ENCODE measurements at places on chromosomes 4 and X.

GRCh38 chr4:67036791-67037190 is 508.5 kb downstream of the CENPC start:
- no peak for DNase-seq

GRCh38 chr4:63757929-63758328 is 651.3 kb downstream of the TECRL start:
- no peak for DNase-seq

DNA sequence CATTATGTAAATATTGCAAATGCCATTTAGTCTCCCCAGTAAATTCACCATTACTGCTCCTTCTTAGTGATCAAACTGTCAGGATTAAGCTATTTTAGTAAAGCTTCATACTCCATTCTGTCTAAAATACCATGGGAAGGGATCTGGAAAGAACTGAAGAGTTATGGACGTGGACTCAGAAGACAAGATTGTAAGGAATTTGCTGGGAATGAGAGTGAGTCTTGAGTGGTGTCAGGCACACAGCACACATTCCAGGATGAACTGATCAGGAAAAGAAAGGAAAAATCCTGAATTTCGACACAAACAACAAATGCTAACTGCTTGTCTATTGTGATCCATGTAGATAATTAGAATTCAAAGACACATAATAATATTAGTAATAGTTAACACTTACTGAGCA is 311.0 kb downstream of the CENPC start:
- no peak for DNase-seq

- DNase-seq: no peak
These were observed 47.2 kb upstream of the LAS1L start for GRCh38 chrX:65581661-65582339.

GRCh38 chrX:147565237-147565636 is 346.5 kb upstream of the FMR1 start:
- no peak for DNase-seq

GRCh38 chr4:14267373-14268060 is 640.0 kb upstream of the BOD1L1 start:
- DNase-seq: no peak

- DNase-seq: no peak
These were observed 211.6 kb upstream of the CXCL13 start for GRCh38 chr4:77393996-77394395.

GRCh38 chrX:40055495-40055894 is 42.3 kb downstream of the BCOR start:
- no peak for DNase-seq

DNA sequence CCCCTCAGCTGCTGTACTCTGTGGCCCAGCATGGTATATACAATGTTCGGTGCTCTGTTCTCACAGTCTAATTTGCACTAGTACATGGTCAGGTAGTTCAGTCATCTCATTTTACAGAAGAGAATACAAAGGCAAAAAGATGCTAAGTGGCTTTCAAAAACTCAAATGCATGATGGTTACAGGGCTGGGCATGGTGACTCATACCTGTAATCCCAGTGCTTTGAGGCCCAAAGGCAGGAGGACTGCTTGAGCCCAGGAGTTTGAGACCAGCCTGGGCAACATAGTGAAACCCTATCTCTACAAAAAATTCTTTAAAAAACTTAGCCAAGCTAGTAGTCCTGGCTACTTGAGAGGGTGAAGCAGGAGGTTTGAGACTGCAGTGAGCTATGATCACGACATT is 210.5 kb upstream of the KIT start:
- no peak for DNase-seq

DNA sequence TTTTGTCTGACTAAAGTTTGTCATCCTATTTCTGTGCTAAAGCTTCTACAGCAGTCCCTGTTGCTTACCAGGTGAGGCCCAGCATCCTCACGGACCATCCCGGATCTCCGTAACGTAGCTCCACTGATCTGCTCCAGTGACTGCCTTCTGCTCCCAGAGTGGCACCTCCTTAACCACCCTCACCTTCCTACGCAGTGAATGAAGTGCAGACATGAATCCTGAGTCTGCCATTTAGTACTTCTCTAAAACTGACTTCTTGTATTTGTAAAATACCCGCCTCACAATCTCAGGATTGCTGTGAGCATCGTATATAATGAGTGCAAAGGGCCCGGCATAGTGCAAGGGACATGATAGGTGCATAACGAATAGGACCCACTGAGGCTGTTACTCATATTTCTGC is 27.7 kb upstream of the ACSL1 start:
- no peak for DNase-seq

GRCh38 chr4:29046186-29046585 is 1674.0 kb upstream of the PCDH7 start:
- DNase-seq: no peak

DNA sequence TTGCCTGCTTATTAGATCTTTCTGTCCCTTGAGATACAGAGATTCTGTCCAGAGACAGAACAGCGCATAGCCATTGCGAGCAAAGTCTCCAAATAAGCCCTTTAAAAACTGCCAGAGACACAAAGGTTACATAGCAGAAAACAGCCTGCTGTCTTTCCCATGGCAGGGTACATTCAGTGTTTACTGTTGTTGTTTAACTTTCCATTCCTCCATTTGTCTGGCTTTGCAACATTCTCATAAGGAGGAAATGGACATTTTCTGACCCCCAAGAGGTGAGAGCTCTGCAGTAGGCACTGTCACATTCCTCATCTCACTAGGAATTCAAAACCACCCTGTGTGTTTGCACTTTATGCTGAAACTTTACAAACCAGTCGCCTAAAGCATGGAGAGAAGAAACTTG is 48.3 kb downstream of the PDE5A start:
- no peak for DNase-seq

DNA sequence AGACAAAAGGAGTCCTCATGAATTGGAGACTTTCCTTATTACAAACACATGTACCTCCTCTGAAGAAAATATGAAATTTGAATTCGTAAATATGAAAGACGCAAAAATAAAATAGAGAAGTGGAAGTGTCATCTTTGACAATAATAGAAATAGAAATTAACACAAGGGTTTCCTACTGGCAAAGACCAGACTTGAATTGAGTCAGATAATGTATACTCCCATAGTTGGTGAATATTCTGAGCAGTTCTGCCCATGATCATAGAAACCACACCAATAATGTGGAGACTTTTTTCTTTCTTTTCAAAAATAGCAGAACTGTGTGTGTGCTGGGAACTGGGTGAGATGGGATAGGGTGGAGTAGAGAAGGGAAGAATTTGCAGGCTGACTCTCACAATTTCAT is 277.7 kb upstream of the TET2 start:
- DNase-seq: no peak

GRCh38 chrX:18661273-18661672 is 10.6 kb downstream of the RS1 start:
- DNase-seq: no peak

DNA sequence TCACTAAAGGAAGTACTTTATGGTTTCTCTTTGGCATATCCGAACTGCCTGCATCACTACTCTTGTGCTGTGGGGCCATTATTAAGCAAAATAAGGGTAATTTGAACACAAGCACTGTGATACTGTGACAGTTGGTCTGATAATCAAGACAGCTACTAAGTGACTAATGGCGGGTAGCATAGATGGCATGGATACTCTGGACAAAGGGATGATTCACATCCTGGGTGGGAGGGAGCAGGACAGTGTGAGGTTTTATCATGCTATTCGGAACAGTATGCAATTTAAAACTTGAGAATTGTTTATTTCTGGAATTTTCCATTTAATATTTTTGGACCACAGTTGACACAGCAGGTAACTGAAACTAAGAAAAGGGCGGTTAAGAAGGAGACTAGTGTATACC is 52.6 kb upstream of the CITED1 start:
- DNase-seq: no peak

DNA sequence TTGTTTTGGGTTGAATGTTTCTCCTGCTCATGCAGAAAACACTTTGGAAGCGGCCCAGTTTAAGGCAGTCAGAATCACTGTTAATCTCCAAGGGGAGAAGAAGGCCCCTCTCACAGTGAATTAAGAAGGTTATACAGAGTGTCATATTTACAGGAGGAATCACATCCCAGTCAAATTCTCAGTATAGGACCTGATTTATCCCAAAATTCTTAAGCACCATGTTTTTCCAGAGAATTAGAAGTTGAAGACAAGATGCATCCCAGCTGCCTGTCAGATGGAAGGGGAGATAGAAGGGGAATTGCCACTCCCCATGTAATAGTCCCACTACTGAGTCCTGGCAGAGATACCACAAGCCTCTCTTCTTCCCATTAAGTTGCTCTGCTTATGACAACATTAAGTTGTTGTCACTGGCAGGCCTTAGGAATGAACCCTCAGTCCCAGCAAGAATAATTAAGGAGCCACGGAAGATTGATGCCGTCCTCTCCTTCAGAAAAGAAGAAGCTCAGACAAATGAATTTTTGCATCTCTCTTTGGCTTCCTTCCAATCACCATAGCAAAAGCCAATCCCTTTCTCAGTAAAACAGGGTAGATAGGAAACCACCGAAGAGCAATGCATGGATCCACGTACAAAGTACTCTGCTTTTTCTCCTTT is 138.4 kb downstream of the LDB2 start:
- no peak for DNase-seq

DNA sequence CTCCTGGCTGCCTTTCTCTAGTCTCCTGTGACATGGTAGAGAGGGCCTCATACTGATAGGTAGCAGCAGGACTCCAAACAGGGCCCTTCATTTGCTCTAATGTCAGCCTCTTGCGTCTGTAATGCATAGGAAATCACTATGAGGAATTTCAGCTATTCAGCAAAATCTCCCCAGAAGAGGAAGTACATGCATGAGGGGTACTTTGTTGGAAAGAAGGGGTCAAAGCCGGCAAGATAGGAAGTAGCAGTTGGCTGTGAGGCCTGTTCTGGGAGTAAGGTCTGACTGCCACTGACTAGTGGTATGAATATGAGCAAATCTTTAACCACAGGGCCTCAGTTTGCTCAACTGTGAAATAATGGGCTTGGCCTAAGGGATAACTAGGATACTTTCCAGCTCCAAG is 283.2 kb downstream of the ARHGAP10 start:
- no peak for DNase-seq

DNA sequence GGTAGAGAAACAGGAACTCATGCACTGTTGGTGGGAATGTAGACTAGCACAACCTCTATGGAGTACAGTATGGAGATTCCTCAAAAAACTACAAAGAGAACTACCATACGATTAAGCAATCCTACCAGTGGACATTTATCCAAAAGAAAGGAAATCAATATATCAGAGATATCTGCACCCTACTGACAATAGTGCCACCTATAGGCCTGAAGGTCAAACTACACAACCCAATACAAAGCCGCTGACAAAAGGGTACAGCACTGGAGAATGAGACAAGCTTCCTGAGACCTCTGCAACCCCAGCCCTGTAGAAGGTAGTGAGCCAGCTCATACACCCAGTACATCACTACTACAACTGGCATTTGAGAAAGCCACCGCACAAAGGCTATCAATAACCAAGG is 67.1 kb downstream of the CBR4 start:
- no peak for DNase-seq

DNA sequence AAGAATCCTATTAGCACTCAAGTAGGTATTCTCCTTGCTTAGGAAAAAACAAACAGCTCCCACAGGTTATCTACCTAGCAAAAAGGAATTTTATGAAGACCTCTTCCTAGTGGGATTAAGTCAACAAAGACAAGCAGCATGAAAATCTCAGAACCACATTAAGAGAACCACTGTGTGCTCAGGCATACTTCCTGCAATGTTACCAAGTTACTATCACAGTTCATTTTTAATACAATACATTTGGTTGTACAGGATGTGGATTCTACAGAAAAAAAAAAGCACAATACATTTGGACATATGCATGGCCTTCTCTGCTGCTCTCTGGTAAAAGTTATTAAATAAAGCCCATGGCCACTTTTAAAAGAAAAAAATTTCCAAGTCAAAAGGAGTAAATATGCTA is 193.7 kb downstream of the PPP3CA start:
- DNase-seq: no peak

DNA sequence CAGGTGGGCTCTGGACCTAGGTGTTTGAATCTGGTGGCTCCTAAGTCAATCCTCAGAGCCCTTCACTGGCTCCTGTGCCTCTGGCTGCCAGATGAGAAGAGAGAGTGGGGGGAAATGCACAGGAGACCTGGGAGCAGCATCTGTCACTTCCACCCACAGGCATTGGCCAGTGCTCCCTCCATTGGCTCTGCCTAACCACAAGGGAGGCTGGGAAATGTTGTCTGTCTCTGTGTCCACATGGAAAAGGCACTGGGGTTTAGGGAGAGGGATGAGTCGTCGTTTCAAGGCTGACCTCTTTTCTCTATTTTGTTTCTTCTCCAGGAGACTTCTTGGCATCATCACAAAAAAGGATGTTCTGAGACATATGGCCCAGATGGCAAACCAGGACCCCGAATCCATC is 76.4 kb downstream of the CLCN4 start:
- DNase-seq: no peak

GRCh38 chr4:140703463-140703862 is 52.7 kb downstream of the TBC1D9 start:
- no peak for DNase-seq

DNA sequence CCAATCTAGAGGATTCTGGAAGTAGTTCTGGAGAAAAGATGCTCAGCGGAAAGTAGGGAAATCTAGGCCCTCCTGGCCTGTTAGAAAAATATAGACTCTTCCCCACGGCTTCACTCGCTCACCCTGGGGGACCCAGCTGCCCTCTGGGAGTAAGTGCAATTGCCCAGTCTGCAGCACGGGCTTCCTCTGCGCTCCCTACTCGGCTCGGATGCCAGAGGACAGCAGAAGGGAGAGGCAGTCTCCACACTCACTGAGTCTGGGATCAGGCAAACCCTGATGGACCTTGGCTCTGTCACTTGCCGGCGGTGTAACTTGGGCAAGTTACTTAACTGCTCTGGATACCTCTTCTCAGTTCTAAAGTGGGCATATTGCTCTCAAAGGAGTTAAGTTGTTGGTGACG is 2.1 kb downstream of the SHISA3 start:
- no peak for DNase-seq

DNA sequence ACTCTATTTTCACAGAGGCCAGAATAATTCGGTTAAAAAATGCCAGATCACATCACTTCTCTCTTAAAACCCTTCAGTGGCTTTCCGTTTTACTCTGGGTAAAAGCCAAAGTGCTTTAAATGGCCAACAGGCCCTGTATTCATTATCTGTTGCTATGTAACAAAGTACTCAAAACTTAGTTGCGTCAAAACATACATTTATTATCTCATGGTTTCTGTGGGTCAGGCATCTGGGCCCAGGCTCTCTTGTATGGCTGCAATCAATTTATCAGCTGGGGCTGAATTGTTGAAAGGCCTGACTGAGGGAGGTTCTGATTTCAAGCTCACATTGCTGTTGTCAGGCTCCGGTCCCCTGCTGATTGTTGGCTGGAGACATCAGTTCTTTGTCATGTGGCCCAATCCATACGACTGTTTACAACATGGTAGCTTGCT is 72.7 kb upstream of the H2AZ1 start:
- DNase-seq: no peak

- no peak for DNase-seq
These were observed 89.9 kb downstream of the EFHC2 start for GRCh38 chrX:44253575-44253942.

- no peak for DNase-seq
These were observed 9.2 kb upstream of the ABLIM2 start for GRCh38 chr4:8167815-8168214.

DNA sequence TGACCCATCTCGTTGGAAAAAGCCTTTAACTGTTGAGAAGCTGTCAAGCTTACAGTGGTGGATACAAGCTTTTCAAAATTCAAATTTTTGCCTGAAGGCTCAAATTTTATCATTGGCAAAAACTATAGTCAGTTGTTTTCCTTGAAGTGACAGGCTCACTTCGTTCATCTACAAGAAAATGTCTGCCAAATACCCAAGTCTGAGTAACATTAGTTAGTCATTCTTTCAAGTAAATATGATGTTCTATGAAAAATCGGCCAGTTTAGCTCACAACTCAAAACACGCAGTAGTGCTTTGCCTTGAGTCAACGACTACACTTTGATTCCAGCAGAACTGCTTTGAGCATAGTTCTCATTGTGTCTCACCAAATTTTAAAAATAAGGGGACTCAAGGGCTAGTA is 170.3 kb upstream of the MAMLD1 start:
- no peak for DNase-seq
